ENCODE measurements at places on chromosomes 5 and 9.

DNA sequence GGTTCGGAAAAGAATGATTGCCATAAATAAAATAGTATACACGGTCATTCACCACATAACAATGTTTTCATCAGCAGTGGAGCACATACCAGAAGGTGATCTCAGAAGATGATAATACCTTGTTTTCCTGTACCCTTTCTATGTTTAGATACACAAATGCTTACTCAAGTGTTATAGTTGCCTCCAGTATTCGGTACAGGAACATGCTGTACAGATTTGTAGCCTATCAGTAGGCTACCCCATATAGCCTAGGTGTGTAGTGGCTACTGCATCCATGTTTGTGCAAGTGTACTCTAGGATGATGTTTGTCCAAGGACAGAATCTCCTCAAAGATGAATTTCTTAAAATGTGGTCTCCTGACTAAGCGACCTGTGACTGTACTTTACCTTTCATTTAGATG, 59.2 kb downstream of the ICE1 start:
- no peak for DNase-seq

DNA sequence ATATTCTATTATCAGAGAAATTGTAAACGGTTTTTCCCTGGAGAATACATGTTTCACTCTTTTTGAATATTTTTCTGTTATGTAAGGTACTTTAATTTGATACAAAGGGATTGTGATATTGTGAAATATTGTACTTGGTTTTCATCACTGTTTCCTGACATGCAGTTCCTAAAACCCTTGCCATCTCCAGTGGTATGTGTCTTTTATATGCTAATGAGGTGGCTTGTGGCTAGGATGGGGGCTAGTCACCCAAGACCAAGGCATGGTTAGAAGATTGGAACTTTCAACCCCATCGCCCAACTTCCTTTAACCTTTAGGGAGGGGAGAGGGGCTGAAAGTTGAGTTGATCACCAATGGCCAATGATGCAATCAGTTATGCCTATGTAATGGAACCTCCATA, 160.6 kb downstream of the TAF11L14 start:
- DNase-seq: no peak

DNA sequence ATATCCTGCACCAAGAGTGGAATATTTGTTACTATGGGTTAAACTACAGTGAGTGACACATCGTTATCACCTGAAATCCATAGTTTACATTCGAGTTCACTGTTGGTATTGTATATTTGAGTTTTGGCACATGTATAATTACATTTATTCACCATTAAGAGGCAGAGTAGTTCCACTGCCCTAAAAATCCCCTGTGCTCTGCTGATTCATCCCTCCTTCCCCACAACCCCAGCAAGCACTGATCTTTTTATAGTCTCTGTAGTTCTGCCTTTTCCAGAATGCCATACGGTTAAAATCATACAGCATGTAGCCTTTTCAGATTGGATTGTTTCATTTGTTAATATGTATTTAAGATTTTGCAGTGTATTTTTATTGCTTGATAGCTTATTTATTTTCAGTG, 495.2 kb downstream of the DIRAS2 start:
- DNase-seq: no peak

- DNase-seq: no peak
These were observed 1.9 kb downstream of the CD14 start for GRCh38 chr5:140631036-140631417.

Data from GM12865 (cell line).